ENCODE measurements at places on chromosomes 13 and 19. TPM values are rescaled to one million over a fixed set of nuclear protein-coding genes. Genes with fewer than 3 reads are reported as not detected.

The SIGLEC10 gene
- total RNA-seq: not detected

The CCDC169 gene
- 0.90 TPM for total RNA-seq

The APC2 gene
- total RNA-seq: 0.16 TPM

The CBLC gene
- not detected for total RNA-seq

The CHERP gene
- total RNA-seq: 4.5 TPM

The ATP4A gene
- total RNA-seq: not detected

The KIR2DL1 gene
- not detected for total RNA-seq

The CABP5 gene
- not detected for total RNA-seq

The PDS5B gene
- 13.4 TPM for total RNA-seq
